ENCODE measurements at places on chromosomes 6 and 20. TPM values are rescaled to one million over a fixed set of nuclear protein-coding genes. Genes with fewer than 3 reads are reported as not detected.

The PI3 gene
- not detected for total RNA-seq

The ADAM33 gene
- total RNA-seq: not detected

The COL11A2 gene
- 0.56 TPM for total RNA-seq

The HAO1 gene
- total RNA-seq: not detected

The FRMD1 gene
- total RNA-seq: not detected

The SYTL3 gene
- total RNA-seq: 106 TPM

The LPA gene
- not detected for total RNA-seq

The RPS18 gene
- 3,212 TPM for total RNA-seq

The TRAPPC3L gene
- not detected for total RNA-seq

The RHAG gene
- total RNA-seq: not detected

The KIZ gene
- total RNA-seq: 9.3 TPM

The EYS gene
- not detected for total RNA-seq

The FAM50B gene
- total RNA-seq: 9.8 TPM

The ZNF311 gene
- total RNA-seq: 0.97 TPM

The KCNB1 gene
- 0.07 TPM for total RNA-seq

Data from activated CD4-positive, alpha-beta T cell treated with anti-CD3 and anti-CD28 coated beads, Interleukin-2, amount 10 ng/mL, durations not matched to agents 24 days and 14 days (primary cell).